ENCODE measurements at places on chromosomes 7 and 10. TPM values are rescaled to one million over a fixed set of nuclear protein-coding genes. Genes with fewer than 3 reads are reported as not detected.

DNA sequence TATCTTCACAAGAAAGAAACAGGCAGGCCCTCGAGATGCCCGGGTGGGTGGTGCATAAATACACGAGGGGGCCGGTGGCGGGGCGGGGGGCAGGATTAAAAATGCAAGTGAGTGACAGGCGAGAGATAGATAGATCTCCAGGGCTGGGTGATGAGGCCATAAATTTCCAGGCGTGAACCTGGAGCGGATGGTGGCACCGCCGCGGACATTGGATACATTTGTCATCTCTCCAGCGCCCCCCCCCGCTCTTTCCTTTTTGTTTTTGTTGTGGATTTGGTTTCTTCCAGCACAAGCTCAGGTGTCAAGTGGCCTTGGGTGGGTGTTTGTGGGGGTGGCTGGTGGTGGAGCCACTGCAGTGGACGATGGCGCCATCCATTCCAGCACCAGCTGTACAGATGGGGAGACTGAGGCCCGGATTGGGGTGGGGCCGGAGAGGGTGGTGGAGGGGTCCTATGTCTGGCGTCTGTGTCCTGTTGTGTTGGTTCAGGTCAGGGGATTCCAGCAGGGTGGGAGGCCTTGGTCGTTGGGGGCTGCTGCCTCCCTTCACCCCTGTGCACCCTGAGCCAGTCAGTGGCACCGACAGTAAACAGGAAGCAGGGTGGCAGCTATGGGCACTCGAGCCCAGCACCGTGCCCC is 2.9 kb downstream of the ELFN1 start:
- no peak for DNase-seq

GRCh38 chr10:133125901-133126300 is 34.1 kb upstream of the KNDC1 start:
- no peak for DNase-seq

DNA sequence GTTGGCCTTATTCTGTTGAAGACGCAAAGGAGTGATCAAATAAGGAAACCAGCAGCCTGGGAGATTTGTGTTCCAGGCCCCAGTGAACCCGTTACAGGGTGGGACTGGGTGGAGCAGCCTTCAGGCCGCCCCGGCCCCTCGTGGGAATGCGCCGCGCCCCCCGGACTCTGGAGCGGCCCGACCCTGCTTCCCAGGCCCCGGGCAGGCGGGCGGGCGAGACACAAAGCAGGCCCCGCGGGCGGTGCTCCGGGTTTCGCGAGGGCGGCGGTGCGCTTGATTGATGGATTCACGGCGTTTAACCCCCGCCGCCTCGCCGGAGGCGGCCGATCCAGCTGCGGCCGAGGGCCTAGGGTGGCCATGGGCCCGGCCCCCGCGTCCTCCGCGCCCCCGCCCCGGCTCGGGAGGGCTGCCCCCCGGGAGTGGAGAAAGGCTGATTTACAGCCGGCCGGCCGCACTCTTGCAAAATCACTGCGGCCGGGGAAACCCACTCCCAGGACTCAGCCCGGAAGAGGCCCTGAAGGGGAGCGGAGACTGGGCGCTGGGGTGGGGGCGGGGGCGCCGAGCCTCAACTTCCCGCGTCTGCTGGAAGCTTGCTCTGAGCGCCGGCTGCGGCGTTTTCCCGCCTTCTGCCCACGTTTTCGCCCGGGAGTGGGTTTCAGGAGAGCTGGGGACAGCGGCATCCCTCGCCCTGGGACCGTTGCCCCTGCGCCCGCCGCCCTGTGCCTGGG is 299.6 kb upstream of the NFE2L3 start:
- no peak for DNase-seq

DNA sequence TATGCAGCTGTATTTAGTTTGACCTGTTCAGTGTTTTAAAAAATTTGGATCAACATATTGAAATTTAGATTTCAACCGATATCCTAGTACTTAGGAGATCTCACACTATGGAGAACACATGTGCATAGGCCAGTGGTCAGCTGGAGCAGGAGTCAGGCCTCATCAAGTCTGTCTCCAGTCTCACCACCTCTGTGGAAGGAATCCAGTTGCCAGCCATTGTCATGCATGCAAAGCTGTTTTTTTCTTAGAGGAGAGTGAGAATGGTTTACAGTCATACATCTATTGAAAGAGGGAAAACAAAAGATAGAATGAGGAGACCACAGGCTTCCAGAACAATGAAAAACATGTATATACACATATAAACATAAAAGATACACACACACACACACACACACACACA is 7.6 kb upstream of the CLEC5A start:
- DNase-seq: no peak

- no peak for DNase-seq
Observed at GRCh38 chr7:155953781-155954549, 141.7 kb upstream of the SHH start.

DNA sequence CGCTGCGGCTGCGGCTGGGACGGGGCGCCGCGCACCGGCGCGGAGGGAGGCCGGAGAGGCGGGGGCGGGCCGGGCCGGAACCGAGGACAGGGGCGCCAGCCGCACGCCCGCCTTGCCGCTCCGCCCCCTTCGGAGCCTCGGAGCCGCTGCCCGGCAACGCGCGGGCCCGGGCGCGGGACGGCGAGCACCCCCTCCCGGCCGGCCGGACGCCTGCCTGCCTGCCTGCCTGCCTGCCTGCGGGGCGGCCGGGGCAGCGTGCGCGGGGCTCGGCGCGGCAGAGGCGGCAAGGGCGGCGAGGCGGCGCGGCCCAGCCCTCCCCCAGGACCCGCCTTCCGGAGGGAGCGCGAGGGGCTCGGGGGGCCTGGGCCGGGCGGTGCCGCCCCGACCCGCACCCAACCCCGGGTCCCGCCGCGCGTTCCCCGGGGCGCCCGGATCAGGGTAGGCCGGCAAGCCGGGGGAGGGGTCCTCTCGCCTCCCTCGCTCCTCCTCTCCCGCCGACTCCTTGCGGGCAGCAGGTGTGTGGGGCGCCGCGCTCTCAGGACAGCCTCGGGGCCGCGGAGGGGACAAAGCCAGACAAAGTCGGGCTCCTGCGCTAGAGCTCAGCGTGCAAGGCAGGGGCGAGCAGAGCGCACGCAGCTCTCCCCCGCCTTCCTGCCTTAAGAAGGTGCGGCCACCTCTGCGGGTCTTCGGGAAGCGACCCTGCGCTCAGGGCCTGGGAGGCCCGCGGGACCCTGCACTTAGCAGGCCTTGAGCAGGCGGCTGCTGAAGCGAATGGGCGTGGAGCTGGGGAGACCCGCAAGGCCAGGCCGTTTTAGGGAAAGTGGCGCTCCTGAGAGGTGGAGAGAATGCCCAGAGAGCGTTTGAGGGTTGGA is at the start of gene KIAA1549:
Gene KIAA1549, minus strand, starts transcription at position 58 of the 872 bp plus-strand sequence. CDS start 120 bp downstream, outside the sequence.
- no peak for DNase-seq

DNA sequence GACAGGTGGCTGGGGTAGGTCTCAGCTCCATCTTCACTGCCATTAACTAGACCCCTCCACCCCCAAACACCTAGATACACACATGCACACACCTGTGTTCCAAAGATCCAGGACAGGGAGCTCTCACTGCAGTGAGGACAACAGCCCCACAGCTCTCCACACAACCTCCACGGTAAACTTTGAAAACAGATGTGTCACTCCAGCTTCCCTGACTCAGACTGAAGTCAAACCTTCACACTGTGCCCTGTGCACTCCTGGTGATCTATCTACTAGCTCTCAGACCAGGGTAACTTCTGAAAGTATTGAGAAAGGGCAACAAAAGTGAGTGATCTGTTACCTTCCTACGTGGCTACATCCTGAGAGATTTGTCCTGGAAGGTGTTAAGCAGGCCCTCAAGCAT is 519.8 kb downstream of the XPNPEP1 start:
- DNase-seq: no peak

DNA sequence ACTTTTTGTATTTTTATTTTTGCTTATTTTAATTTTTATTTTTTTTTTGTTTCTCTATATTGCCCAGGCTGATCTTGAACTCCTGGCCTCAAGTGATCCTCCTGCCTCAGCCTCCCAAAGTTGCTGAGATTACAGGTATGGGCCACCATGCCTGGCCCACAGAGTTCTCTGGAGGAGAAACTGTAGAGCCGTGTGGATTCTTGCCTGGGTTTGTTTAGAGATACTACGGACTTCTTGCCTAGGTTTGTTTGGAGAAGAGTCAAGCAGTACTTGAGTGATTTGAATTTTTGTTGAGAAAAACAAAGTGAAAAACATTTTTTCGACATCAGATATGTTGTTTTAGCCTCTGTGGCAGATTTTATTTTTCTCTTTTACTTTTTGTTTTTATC is 99.0 kb downstream of the CAMK1D start:
- no peak for DNase-seq

- no peak for DNase-seq
Observed at GRCh38 chr7:46934198-46934825, 647.6 kb downstream of the TNS3 start.

DNA sequence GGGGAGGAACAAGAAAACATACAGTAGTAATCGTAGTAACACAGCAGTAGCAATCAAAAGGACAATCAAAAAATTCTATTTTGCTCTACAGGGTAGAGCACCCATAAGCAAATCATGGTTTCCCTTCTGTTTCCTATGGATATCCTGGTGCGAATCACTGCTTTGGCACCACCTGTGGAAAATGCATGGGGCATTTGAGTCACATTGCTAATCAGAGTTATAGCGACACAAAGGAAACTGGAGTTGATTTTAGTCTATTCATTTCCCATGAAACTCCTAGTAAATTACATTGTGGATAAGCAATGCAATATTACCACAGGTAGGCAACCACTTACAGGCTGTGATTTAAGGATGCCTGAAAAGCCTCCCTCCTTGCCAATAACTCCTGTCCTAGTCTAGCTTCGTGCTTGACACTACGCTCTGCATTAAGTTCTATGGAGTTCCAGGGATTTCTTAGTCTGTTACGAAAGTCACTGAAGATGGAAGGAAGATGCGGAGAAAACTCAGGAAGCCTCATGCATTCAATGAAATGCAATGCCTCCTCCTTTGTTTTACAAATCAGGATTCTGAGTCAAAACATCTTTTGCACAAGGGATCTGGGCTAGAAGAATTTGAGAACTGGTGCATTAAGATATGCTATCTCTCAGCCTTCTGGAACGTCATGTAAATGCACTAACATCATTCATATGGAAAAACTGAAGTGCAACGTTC is 188.4 kb downstream of the DGKI start:
- no peak for DNase-seq

DNA sequence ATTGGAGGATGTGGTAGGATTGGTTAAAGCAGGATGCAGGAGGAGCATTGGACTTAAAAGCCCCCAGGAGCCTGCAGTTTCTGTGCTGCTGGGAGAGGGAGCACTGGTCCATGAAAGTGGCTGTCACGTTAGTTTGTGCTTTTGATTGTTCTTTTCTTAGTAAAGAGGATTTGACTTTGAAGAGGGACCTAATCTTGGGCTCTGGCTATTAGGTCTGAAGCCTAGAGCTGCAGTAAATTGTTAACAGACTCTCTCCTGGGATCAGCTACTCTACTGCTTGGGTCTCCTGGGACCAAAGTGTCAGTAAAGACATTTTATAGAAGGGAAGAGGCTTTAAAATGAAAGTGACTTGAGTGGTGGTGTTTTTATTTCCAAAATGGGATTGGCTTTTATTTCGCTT is 3.7 kb downstream of the ZFYVE27 start:
- no peak for DNase-seq

DNA sequence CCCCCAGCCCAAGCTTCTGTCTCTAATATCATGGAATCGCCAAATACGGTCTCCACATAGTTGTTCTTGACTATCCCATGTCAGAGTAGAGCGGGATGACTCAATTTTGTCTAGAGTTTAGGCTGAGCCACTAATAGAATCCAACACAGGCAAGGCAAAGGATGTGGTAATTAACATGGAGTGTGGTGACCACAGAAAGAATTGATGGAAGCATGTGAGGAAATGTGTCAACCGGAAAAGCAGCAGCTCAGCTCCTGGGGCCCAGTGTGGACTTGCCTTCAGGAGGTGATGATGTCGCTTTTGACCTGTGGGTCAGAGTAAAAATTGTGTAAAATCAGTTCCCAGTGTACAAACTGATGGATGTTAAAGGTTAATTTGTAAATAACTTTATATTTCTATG is 139.3 kb upstream of the KLF6 start:
- DNase-seq: peak; percentile 95

DNA sequence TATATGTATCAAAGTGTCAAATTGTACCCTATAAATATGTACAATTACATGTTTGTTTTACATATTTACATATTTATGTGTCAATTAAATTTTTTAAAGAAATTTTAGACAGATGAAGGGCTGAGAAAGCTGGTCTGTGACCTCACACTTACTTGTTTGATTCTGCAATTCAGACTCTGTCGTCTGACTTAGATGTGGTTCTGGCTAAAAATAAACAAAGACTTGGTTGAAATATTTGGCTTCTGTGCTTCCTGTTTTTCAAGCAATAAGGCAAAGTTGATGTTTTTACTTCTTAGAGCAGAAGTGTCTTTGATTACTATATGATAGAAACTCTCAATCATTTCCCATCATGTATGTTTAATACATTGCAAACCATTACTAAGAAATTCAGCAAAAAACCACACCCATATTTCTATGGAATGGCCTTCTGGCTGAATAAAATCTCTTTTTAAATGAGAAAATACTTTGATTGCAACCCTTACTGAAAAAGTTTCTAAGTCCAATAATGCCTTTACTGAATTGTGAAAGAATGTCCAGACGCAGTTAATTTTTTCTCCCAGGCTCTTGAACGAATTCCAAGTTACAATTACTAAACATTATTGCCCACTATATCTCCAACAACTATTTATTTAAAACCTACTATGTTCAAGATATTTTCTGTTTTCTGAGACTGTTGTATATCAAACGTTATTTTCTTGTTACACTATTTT is 59.5 kb upstream of the PRKG1 start:
- DNase-seq: no peak

GRCh38 chr7:102942181-102942866 is 29.5 kb downstream of the LRRC17 start:
- DNase-seq: no peak

DNA sequence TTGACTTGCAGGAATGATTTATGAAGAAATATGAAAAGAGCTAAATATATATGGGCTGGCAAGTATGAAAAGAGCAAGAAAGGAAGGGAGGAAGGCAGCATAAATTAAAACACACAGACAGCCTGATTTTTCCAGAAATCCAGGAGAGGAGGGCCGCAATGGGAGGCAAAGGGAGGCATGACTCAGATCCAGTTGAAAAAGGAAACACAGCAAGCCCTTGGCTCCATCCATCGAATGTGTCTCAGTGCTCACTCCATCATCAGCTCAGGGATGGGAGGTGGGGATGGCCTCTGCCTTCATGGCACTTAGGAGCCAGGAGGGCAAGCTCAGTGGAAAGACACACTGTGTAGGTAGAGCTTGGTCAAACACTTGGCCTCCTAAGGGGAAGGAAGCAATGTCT is 75.7 kb upstream of the PDZD8 start:
- DNase-seq: no peak

DNA sequence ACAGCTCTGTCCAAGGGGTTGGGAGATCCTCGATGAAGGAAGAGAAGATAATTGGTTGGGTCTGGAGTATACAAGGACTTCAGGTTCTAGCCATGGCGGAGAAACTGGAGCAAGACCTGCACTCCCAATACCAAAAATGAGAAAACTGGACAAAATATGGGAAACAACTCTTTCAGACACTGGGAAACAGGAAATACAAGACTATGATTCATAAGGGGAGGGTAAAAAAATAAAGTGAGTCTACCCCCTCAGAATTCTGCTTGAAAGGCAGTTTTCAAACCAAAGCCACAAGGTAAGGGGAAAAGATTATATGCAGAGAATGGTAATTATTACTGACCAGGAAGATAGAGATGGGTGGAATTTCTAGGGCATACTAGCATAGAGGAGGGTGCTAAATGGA is 10.2 kb upstream of the SEC61G start:
- peak; percentile 46 for DNase-seq

The PDE6C gene
- not detected for total RNA-seq

The NPTX2 gene
- total RNA-seq: not detected

The CADPS2 gene
- 3.4 TPM for total RNA-seq

The VSIR gene
- 14.4 TPM for total RNA-seq

The CFAP69 gene
- total RNA-seq: 2.1 TPM

The ITPRID1 gene
- not detected for total RNA-seq

The SLC39A12 gene
- not detected for total RNA-seq

The SAMD9L gene
- total RNA-seq: 37.7 TPM

The ABCF2 gene
- total RNA-seq: 55.6 TPM

Data from A172 (cell line).